ENCODE measurements at places on chromosomes 6 and 20.
A peak's percentile ranks its signal among the peaks of the same experiment; 100 is the strongest.

GRCh38 chr6:147071776-147072175 lies 132.4 kb upstream of the STXBP5 start:
- no peak for DNase-seq

DNA sequence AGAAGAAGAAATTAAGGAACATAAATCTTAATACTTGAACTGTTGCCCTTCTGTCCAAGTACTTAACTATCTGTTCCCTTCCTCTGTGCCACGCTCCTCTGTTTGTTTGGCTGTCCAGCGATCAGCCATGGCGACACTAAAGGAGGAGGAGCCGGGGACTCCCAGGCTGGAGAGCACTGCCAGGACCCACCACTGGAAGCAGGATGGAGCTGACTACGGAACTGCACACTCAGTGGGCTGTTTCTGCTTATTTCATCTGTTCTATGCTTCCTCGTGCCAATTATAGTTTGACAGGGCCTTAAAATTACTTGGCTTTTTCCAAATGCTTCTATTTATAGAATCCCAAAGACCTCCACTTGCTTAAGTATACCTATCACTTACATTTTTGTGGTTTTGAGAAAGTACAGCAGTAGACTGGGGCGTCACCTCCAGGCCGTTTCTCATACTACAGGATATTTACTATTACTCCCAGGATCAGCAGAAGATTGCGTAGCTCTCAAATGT lies 17.1 kb downstream of the IRF4 start:
- DNase-seq = no peak

GRCh38 chr6:152026291-152026690 lies 218.8 kb downstream of the ESR1 start:
- no peak for DNase-seq

DNA sequence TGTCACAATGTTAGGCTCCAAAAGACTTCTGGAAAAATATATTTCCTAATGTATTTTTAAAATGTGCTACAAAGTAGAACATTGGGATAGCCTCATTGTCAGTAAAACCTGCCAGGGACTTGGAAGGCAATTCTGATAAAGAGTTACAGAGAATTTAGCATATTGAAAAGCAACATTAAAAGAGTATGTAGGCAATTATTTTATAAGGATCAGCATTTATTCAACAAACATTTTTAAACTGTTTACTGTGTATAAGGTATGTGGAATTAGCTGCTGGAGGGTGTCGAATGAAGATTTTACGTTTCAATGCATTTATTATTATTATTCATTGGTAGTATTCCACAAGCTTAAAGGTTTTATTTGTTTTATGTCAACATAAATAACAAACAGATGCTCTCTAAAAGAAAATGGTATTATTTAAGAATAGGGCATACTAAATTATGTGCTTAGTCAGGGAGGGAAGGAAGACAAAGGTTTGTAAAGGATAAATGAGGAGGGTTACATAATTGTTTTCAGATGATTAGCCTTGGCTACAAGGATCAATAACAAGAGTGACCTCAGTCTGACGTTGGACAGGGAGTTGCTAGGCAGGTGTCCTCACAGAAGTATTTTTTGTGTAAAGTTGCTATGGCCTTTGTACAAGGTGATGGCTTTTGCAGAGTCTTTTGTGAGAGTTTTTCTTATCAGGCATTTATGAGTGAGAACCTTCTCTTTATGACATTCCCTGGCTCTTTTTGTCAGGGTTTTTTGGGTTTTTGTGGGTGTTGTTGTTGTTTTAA lies 313.4 kb upstream of the PLCB4 start:
- no peak for DNase-seq

GRCh38 chr6:163099621-163100171 lies 314.8 kb upstream of the QKI start:
- DNase-seq = no peak

GRCh38 chr20:63610581-63611435 lies 16.1 kb downstream of the GMEB2 start:
- DNase-seq = no peak

DNA sequence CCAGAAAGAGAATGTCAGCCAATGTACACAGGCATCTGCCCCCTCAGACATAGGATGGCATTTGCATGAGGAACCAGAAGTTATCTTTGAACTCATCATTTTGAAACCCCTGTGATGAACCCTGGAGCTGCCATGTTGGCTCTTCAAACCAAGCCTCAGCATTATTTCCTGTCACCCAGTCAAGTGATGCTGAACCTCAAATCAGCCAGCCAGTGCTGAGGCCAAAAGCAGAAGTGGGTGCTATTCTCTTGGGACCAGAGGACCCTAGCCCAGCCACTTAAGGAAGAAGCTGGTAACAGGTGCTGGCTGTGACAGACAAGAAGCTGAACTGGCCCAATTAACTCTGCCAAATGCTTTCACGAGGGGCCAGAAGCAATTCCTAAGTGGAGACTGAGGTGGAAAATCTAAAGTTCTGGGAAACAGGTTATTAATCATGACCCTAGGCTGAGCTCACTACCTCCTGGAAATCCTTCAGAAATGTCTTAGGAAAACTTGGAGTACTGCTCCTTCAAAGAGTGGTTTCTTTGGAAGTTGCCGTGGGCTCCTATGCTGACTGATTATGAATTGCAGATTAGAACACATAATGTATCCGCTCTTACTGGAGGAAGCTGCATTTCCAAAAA lies 4.0 kb downstream of the PKIG start:
- DNase-seq = no peak

GRCh38 chr6:137489046-137490005 lies 4.9 kb downstream of the OLIG3 start:
- DNase-seq = no peak

DNA sequence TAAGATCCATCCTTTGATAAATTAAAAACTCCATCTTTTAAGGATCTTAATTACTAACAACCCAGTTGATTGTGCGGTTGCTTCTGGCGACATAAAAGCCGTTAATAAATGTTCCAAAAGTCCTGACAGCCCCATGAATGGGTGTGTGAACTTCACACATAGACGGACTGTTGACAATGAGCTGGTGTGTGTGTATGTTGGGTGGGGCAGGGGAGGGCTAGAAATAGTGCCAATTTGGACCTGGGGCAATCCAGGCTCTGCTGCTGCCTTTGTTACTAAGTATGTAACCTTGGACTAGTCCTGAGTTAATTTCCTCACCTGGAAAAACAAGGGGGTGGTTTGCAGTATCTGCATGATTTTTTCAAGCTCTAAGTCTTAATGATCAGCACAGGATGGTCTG lies 4.2 kb downstream of the MAS1 start:
- no peak for DNase-seq

DNA sequence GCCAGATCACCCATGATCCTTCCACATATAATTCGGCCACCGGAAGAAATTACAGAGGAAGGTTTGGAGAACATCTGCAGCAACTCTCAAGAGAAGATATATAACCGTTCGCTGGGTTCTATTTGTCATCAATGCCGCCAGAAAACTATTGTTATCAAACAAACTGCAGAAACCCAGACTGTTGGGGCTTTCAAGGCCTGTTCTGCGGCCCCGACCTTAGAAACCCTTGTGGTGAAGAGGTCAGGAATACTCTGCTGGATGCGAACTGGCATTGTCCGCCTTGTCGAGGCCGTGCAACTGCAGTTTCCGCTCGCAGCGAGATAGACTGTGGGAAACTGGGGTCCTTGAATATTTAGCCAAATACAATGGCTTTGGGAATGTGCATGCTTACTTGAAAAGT lies 21.3 kb downstream of the PRSS16 start:
- no peak for DNase-seq

- DNase-seq = no peak
Measured at GRCh38 chr6:32562940-32563339, 26.7 kb downstream of the HLA-DRB1 start.

DNA sequence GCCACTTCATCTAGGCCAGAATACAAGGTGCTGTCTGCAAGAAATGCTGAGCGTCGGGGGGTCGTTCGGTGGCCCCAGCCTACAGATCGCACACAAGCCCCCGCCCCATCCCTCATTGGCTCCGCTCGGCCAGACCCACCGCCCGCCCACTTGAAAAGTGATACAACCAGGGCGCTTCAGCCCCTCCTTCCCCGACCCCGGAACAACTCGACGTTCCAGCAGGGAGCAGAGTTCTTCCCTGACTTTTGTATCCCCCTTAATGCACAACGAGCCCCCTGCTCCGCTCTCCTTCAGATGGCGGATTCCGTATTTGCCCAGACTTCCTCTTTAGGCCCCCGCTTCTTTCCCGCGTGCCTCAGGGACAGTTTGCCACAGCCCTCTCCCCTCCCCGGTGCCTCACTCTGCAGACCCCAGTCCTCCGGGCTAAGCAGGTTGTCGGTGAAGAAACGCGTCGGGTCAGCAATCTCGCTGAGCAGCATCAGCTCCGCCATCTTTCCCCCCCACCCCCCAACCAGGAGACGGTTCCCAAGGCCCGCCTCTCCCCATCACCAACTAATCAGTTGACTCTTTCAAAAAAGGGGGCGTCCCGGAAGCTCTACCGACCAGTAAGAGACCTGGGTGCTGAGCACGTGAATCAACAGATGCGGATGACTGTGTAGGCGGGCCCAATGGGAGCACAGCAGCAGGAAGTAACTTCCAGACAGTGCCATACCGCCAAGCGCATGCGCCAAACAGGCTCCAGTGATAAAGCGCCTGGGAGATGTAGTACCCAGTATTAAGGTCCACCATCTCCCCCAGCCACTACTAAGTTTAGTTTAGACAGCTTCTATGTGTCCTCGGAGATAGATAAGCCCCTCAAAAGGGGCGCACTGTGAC lies at the start of gene ATF6B:
ATF6B (minus strand) TSS at position 530 of the 876 bp plus-strand sequence; CDS start at position 491, 39 bp downstream.
- DNase-seq = peak; percentile 91

DNA sequence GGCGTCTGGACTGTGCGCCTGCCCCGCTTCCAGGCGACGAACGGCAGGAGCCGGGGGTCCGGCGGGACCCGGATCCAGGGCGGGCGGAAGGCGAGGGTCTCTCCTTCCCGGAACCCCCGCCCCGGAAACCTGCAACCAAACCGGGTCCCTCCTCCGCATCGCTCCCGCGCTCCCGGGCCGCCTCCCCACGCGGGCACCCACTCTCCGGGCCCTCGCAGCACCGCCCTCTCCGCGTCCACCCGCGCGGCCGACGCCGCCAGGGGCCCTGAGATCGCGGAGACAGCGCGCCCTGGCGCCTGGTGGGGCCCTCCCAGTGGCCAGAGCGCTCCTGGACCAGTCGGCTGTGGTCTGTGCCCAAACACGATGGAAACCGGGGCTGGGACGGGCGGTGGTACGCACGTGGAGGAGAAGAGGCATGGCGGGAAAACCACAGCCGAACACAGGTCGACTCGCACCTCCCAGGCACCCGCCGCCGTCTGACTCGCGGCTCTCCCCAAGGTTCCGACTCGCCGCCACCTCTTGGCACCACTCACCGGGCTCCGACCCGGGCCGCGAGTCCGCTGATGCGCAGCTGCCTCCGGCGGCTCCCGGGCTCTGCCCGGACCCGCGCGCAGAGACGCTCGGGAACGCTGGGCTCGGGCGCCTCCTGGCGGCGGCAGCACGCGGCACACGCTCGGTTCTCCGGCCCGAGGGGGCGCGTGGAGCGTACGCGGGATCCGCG lies 7.9 kb downstream of the NKX2-2 start:
- peak; percentile 28 for DNase-seq

DNA sequence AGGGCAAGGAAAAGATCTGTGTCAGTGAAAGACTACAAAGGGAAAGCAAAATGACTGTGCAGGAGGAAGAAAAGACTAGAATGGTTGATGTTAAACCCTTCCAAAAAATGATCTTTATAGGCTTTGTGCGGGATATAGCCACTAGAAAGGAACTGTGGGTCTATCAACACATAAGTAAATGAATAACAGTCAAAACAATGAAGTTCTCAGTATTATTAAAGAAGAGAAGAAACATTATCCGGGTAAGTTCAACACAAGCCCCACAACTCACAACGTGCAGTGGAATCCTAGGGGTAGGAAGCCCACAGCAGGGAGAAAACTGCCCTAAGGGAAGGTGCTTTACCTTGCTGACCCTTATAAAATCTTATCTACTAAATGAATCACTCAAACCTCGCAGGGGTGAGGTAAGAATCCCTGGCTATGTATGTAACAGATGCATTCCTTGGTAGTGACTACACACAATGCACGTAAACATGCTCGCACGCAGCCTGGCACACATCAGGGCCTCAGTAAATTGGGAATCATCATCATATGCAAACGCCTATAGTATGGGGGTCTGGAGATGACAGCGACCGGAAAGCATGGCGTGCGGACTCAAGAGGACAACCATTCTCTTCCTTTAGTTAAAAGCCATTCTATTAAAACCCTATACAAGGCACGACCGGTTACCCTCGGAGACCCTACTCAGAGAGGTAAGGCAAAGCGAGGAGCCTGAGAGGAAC lies 11.3 kb downstream of the TFAP2A start:
- no peak for DNase-seq

- no peak for DNase-seq
Measured at GRCh38 chr6:113856625-113857555, at the start of gene MARCKS. Gene MARCKS (plus strand): TSS chr6:113857345. CDS start chr6:113857746, 401 bp downstream.

DNA sequence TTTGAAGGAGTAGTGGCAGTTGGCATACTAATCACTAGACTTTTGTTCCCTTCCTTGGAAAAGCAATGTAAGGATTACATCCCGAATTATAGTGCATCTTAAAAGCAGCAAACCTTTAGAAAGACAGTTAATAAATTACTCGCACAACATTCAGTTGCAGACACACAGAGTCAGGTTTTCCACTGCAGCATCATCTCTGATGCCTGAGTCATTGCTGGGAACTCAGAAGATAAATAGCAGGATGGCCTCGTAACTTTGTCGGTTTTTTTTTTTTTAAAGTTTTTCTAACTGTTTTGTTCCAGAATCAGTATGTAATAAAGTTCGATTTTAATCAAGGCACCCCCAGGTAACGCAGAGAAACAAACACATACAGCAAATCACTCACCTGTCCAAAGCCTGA lies 34.3 kb downstream of the GJA10 start:
- no peak for DNase-seq

- DNase-seq = no peak
Measured at GRCh38 chr6:158642097-158642601, 2.4 kb downstream of the DYNLT1 start.

DNA sequence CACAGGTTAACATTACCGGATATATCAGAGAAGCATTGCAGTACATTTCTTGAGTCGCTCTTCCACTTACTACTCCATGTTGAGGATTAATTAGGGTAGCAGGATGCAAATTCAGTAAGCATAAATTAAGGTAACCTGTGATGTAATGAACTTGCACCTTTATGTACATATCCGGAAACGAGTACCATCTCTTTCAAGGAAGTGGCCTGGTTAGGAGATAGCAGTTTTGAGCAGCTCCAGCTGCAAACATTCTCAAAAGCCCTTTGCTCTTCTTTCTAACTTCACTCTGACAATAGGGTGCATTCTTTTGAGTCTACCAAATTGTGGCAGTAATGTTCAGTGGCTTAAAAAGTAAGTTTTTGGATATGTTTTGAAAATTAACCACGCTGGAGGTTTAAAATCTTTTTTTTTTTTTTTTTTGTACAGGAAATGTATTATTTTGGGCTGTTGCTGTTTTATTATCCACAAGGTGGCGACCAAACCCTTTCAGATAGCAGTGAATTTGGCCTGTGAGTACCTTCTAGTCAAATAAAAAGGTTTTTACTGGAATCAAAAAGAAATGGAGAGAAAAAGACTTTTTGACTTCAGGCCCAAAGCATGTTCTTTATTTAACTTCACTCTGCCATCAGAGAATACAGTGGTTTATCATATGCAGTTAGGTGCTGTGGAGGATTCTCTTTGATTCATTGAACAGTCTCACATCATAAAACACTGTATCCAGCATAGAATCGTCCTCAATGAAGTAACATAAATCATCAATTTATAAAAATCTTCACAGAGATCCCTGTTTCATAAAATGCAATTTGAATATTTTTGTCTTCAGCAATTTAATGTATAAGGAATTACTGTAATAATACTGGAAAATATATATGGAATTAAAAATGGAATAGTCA lies 8.9 kb downstream of the FAM217B start:
- no peak for DNase-seq

- no peak for DNase-seq
Measured at GRCh38 chr20:44615876-44616603, 33.7 kb downstream of the PKIG start.

- no peak for DNase-seq
Measured at GRCh38 chr6:32436995-32437836, 2.5 kb upstream of the HLA-DRA start.

Measured in stimulated activated CD8-positive, alpha-beta memory T cell treated with anti-CD3 and anti-CD28 coated beads, Interleukin-15, amount 100 ng/mL, for 4 hours (primary cell).